NCI-H1417 (cell line): ENCODE measurements at places on chromosomes 1 and 21.

GRCh38 chr1:15117671-15118325, 35.7 kb upstream of the TMEM51 start:
- DNase-seq: no peak

DNA sequence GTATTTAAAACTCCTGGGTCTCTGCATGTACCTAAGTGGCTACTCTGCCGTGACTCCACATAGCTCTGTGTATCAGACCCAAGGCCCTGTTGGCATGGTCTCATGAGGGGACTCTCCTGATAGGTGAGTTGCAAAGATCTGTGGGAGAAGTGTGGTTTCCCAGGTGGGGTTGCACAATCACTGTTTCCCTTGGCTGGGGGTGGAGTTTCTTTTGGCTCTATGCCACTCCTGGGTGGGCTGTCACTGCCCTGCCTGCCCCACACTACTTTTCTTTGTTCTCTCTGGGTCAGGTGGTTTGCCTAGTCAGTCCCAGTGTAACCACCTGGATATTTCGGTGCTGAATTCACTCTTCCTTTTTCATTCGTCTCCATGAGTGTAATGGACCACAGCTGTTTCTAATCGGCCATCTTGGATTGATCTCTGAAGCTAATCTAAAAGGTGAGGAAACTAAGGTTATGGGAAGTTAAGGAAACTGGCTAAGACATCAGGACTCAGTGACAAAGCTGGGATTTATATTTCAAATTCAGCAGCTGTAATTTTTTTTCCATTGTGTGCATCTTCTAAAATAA, 97.1 kb upstream of the CACYBP start:
- DNase-seq: no peak

GRCh38 chr1:226287587-226287986, 21.4 kb downstream of the LIN9 start:
- no peak for DNase-seq

DNA sequence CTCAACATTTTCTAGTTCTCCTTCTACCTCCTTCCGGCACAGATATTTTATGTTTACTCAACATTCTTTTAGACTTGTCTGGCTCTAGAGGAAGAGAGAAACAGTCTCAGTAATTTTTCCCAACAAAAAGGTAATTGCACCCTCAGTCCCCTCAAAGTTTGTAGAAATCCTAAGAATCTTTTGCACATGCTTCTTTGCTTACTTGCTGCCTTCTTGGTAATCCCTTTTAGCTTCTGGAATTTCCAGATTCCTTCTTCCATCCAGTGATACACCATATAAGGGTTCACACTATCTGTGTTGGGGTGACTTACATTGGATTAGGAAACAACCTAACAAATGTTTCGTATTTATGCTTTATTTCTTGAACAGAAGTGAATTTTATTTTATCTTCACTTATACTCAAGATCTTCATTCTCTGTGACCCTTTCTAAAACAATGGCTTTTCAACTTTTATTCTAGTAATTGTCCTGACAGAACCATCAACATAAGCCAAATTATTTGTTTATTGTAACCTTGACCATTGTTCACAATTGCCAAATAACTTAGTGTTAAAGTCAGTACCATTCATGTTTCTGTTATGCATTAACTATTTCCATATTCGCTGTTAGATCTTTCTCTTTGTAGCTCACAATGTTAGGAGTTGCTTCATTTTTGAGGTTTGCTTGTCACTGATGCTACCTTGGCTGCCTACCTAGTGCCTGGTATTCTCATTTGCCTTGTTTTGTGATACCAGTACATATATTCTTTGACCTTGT, 238.1 kb downstream of the HMCN1 start:
- no peak for DNase-seq

- no peak for DNase-seq
These were observed 529 bp upstream of the LUZP1 start for GRCh38 chr1:23169195-23169575.

GRCh38 chr1:21323091-21323490, 32.8 kb upstream of the ECE1 start:
- DNase-seq: no peak

DNA sequence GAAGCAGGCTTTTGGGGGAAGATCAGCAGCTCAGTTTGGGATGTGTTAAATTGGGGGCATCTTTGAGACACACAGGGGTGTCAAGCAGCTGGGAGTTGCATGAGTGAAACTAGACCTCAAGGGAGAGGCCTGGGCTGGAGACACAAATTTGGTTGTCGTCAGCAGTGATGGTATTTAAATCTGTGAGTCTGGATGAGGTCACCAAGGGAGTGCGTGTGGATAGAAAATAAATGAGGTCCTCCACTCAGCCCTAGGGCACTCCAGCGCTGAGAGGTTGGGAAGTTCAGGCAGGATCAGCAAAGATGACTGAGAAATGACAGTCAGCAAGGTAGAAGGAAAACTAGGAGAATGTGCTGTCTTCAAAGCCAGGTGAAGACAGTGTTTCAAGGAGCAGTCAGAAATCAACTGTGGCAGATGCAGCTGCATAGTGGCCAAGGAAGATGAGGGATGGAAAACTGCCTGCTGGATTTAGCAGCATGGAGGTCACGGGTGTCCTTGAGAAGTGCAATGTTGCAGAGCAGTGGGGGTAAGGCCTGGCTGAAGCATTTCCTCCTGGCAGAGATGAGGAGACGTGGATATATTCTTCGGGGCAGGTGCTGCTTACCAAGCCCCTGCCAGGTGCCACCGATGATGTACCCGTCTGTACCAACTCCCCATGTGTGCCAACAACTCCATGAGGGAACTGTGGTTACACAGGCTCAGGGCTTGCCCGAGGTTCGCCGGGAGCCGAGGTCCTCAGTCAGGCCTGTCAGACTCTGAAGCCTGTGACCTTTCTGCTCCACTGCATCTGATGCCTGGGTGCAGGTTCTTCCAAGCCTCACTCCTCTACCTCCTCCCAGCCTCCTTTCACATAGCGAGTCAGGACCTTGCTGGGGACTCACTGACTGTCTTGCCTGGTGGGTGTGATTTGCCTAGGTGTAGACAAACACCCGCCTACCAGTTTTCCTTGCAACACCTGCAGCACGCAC, 11.3 kb downstream of the MAP7D1 start:
- no peak for DNase-seq

DNA sequence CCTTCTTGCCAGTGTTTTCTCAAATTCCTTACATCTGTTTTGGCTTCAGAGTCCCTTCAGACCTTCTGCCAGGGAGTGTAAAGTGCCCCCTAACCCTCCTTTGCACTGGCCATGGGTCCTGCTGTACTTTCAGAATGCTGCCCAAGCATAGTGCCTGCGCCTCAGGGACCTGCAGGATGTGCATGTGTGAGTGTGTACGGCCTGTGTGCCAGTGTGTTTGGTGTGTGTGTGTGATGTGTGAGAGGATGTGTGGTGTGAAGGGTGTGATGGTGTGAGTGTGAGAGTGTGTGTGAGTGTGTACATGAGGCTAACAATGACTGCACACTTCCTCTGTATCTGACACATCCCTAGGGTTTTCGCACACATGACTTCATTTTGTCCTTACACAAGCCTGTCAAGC, 265.8 kb upstream of the RAB4A start:
- no peak for DNase-seq

- no peak for DNase-seq
These were observed 112.3 kb downstream of the TM2D1 start for GRCh38 chr1:61612602-61613001.

GRCh38 chr1:232969799-232970198, 19.4 kb downstream of the NTPCR start:
- no peak for DNase-seq

GRCh38 chr1:189121941-189122340, 1355.7 kb downstream of the BRINP3 start:
- no peak for DNase-seq

- no peak for DNase-seq
These were observed 72.3 kb upstream of the PTBP2 start for GRCh38 chr1:96649301-96649700.

- no peak for DNase-seq
These were observed 313.8 kb downstream of the MATN1 start for GRCh38 chr1:30409476-30410152.

- no peak for DNase-seq
These were observed 103.0 kb upstream of the TSPAN2 start for GRCh38 chr1:115192200-115192767.

DNA sequence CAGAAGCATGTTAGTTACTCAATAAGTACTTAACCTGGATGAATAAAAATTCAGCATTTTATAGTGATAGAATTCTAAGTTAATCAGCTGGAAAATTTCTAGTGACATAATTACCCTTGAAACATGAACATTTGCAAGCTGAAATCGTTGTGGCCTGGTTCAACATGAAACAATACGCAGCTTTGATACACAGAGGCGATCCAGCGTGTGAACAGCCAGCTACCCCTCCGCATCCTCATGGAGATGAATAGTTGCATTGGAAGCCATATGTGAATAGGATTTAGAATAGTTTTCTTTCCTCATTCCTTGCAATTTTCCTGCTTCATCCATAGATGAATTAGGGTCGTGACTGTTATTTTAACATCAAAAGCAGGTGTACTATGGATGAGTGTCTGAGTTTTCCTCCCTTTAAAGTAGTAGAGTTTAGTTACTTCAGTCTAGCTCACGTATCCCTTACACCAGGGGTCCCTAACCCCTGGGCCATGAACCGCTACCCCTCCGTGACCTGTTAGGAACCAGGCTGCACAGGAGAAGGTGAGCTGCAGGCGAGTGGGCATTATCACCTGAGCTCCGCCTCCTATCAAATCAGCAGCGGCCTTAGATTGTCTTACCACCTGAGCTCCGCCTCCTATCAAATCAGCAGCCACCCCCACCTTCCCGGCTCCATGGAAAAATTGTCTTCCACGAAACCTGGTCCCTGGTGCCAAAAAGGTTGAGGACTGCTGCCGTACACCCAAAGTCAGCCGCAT, 6.2 kb upstream of the TARBP1 start:
- no peak for DNase-seq

DNA sequence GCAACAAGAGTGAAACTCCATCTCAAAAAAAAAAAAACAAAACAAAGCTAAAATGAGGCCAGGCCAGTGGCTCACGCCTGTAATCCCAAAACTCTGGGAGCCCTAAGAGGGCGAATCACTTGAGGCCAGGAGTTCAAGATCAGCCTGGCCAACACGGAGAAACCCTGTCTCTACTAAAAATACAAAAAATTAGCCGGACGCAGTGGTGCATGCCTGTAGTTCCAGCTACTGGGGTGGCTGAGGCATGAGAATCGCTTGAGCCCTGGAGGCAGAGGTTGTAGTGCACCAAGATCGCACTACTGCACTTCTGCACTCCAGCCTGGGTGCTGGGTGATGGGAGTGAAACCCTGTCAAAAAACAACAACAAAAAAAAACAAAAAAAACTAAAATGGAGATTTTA, 191.2 kb upstream of the SGIP1 start:
- no peak for DNase-seq

GRCh38 chr1:113401067-113401466, 10.8 kb downstream of the MAGI3 start:
- DNase-seq: no peak
